ENCODE measurements at places on chromosomes 1 and 21.

- DNase-seq = no peak
These were observed 18.3 kb downstream of the SYNC start for GRCh38 chr1:32684167-32684811.

DNA sequence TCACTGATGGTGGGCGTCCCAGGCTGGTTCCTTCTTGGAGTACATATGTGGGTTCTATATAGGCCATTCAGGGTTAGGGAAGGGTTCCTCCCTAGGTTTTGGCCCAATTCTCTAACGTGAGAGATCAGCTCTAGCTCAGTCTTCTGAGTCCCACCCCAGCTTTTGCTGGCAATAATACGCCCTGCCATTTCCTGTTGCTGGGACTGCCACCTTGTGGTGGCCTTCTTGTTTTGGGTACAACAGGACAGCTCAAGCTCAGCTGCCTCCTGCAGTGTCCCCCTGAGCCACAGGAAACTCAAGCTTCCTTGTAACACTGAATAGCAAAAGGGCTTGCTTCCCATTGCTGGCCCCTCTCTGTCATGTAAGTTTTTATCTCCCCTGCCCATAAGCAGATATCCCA, 77.8 kb downstream of the BACH1 start:
- peak; percentile 69 for DNase-seq

GRCh38 chr1:32014199-32014947, 705 bp downstream of the KHDRBS1 start:
- DNase-seq = peak; percentile 49

DNA sequence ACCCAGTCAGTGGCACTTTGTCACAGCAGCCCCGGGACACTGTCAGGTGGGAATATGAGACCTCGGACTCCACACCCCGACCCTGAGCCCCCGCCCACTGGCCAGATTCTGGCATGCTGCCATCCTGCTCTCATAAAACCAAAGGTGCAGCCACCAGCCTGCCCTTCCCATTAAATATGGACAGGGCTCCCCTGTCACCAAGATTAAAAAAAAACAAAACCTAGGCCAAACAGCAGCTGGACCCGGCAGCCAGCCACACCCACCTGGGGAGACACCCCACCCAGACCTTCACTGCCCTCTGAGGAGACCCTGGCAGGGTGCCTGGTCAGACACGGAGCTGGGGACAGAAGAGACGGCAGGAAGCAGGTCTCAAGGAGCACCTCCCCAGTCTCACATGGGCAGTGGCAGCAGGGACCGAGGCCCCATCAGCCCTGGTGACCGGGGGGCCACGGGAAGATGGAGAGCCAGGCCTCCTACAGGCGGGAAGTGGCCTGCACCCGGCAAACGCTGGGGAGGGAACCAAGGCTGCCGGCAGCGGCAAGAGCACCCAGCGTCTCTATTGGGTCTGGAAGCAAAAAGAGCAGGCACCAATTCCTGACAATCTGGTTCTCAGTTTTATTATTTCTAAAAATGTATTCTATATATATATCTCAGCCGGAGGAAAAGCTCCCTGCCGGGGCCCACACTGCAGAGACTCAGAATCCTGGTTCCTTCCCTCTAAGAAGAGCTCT, 61.9 kb downstream of the ACOT7 start:
- DNase-seq = no peak

- no peak for DNase-seq
These were observed 86.0 kb downstream of the NCAM2 start for GRCh38 chr21:21084179-21084578.

DNA sequence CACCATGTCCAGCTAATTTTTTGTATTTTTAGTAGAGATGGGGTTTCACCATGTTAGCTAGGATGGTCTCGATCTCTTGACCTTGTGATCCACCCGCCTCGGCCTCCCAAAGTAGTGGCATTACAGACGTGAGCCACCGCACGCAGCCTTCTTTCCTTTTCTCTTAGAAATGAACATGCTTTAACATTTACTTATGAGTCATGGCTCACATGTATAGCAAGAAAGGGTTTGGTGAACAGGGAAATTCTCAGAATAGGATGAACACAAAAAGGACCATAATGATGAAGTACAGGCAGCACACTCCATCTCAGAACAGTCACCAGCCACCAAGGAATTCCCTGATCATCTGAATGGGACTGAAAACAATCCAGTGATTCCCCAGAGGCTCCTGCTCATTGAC, 9.4 kb upstream of the VAMP4 start:
- no peak for DNase-seq

Measured in OCI-LY7 (cell line).